Thoracic aorta (tissue), 2 donors: ENCODE measurements at places on chromosomes 3 and 15.

- no peak for DNase-seq
Measured at GRCh38 chr3:139629033-139629432, 48.7 kb downstream of the NMNAT3 start.

DNA sequence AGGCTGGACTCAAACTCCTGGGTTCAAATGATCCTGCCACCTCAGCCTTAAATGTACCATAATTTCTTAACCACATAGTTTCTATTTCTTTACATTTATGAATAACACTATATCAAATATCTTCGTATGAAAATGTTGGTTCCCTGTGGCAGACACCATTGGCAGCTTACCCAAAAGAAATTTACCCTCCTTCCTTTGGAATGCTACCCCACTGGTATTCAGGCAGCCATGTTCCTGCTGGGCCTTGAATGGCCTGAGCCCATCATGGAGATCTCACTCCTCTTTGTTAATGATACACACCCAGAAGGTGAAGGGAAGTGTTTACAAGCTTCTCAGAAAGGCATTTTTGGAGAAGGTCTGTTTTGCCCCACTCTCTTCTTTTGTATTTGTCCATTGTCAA, 94.3 kb upstream of the RNF7 start:
- DNase-seq = no peak

DNA sequence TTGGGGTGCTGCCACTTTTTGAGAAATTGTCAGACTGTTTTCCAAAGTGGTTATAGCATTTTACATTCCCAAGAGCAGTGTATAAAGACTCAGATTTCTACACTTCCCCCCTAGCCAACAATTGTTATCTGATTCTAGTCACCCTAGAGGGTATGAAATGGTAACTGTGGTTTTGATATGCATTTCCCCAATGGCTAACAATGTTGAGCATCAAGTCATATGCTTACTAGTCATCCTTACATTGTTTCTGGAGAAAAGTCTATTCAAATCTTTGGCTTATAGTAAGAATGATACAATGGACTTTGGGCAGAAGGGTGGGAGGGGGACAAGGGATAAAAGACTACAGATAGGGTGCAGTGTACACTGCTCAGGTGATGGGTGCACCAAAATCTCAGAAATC, 73.3 kb downstream of the CSNK1G1 start:
- no peak for DNase-seq

DNA sequence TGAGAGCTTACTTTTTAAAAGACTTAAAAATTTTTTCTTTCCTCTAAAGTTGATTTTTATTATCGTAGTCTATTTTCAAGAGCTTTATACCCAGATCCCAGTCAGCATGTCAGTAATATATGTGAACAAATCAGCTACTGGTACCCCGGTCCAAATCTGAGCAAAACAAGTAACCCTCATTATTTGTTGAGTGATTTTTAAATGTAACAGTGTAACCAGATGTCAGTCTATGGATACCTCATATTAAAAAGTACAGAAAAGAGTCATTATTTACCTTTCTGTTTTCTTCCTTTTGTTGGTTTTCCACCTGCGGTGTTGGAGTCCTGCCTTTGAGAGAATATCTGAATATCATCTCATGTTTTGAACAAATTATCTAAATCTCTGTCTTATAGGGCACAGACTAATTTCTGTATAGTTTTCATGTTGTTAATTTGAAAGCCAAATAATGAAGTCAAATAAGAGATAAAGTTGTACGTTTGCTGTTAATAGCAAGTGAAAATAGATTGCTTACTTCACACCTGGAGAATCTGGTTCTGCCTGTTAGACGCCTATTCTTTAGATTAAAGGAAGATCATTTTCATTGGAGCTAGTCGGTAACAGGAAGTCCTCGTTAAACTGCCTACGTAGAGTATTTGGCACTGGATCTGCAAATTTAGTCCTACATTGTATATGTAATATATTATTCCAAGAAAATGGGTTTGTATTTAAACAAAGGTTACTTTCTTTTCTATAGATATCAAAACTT, at the start of gene STX19:
TSS of gene STX19 (minus strand) at position 505 of the 745 bp plus-strand sequence. CDS start 13,328 bp downstream, outside the sequence.
- no peak for DNase-seq

DNA sequence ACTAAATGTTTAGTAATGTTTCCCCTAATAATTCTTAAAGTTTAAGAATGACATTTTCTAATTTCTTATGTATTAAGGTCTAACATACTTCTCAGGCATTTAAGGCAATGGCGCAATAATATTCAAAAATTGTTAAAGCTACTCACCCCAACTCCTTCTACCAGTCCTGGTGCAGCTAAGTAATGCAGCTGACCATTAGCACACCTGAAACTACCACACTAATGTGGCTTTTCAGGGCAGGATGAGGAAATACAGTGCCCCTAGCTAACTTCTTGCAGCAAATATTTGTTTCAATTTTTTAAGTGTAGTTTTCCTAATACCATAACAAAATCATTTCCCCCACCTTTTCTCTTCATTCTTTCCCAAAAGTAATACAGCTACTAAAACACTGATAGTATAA, 827.7 kb downstream of the FHIT start:
- no peak for DNase-seq

GRCh38 chr3:157906627-157907026, 199.6 kb downstream of the SHOX2 start:
- no peak for DNase-seq

DNA sequence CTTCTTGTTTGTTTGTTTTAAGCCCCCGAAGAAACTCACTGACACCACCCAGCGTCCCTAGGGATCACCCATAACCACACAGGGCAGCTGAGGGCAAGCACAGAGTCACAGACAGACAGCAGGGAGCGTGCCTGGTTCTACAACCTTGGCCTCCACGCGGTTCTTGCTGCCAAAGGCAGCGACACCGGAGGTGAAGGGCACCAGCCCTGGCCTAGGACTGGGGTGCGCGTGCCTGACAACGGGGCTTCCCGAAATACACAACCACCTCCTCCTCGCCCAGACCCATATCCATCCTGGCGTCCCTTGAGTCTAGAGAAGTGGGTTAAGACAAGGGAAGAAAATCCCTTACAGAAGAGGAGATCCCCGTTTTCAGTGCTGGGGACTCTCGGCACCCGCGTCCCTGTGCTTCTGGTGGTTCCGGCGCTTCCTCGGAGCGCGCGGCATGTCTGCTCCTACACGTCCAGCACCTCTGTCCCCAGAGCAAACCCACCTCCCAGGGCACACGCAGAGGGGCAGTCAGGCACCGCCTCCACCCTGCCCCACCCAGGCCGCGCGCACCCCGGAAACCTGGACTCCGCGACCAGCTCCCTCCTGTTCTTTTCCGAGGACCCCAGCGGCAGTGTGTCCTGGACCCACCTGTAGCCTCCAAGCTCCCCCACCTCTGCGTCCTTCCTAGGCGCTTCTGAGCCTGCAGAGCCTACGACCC, 911 bp downstream of the RFTN1 start:
- DNase-seq = no peak

GRCh38 chr3:85572426-85572825, 613.6 kb downstream of the CADM2 start:
- DNase-seq = no peak

DNA sequence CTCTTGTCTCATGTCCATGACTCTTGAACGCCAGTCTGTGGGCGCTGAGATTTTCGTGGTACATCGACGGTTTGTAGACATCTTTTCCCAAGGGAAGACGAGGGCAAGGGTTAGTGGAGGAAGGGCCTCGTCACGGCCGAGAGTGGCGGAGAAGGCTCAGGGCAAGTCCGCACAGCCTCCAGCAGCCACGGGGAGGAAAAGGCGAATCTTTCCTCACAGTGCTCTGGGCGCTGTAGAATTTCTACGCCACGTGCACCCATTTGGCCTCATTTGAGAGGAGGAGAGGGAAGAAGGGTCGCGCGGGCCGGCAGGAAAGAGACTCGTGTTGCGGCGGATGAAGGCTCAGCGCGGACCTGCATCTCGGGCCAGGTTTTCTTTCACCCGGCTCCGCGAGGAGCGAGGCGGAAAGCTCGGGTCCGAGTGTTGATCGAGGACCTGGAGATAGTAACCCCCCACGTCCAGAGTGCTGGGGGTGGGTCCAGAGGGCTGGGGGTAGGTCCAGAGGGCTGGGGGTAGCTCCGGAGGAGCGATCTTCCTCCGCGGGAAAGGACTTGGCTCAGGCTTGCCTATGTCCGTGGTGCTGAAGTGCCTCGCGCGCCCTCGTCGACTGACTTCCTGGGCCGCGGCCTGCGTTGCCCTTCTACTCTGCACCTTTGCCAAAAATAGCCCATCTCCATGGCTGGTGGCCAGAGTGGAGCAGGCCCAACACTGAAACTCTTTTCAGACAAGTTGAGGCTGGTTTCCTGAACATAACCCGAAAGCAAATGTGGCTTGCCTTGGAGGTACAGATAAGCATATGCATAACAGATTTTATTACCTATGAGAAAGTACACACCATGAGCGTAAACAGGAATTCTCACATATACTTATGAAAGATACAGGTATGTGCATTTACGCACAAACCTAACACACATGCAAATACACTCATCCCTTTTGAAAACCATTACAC, 1.1 kb downstream of the SLC35G2 start:
- peak; percentile 2 for DNase-seq

DNA sequence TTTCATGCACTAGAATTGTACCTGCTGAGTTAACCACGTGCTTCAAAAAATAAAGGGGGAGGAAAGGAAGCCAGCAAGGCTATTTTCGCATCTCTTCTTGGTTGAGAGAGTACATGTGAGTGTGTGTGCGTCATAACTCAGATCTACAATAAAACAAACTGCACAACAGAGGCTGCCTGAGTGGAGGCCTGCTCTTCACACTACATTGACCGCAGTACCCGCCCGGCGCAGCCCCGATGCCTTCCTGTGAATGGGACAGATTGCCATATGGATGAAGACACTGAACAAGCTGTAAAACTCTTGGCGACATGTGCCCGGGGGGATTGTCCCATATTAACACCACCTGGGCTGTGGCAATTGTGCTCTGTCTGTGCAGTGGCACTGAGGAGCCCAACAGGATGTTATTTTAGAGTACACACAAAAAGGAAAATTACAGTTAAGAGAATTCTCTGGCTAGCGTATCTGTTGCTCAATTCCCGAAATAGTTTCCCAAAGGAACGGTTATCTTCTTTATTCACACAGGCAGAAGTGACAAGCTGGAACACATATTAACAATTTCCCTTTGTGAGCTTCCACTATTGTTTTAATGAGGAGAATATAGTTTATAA, 551.5 kb downstream of the FOXP1 start:
- DNase-seq = no peak

DNA sequence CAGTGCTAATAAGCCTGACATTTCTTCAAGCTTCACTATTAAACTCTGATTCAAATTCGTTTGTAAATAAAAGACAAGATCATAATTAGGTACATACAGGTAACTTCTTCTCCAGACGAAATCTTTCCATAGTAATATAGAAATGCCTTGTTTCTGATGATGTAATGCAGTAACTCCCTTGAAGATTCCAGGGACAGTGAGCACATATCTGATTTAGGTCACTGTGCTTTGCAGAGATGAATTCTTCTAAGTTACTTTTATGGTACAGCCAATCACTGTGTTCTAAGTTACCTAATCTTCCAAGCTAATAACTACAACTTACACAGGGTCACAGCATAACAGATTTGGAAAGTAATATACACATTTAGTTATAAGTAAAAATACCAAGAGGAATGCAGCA, 27.6 kb downstream of the SLC4A7 start:
- DNase-seq = no peak

- no peak for DNase-seq
Measured at GRCh38 chr3:107240183-107241091, 136.8 kb upstream of the CCDC54 start.

DNA sequence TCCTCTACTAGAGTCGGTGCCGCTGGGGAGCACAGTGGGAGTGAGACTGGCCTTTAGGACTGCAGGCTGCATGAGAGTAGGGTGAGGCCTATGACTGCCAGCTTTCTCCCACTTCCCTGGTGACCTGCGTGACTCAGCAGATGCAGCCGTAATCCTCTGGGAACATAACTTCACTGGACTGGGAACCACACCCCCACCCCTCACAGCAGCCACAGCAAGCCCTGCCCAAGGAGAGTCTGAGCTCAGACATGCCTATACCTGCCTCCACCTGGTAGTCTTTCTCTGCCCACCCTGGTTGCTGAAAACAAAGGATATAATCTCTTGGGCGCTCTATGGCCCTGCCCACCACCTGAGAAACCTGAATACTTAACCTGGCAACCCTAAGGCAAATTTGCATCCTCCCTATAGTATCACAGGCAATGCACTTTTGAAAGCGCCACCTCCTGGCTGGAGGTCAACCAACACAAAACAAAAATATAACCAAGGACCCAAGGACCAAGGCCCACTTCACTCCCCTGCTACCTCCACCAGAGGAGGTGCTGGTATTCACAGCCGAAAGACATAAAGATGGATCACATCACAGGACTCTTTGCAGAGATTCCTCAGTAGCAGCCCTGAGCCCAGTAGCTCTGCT, 308.9 kb downstream of the CTNNB1 start:
- no peak for DNase-seq

GRCh38 chr3:142215106-142215505, 10.3 kb downstream of the GK5 start:
- DNase-seq = no peak

DNA sequence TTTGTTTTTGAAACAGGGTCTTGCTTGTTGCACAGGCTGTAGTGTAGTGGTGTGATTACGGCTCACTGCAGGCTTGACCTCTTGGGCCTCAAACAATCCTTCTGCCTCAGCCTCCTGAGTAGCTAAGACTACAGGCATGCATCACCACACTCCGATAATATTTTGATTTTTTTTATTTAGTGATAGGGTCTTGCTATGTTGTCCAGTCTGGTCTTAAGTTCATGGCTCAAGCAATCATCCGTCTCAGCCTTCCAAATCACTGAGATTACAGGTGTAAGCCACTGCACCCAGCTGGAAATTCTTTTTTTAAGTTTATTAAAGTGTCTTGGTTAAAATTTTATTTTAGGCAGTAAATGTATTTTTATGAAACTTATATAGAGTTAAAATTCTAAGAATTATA, 32.2 kb upstream of the RAP2B start:
- DNase-seq = no peak

DNA sequence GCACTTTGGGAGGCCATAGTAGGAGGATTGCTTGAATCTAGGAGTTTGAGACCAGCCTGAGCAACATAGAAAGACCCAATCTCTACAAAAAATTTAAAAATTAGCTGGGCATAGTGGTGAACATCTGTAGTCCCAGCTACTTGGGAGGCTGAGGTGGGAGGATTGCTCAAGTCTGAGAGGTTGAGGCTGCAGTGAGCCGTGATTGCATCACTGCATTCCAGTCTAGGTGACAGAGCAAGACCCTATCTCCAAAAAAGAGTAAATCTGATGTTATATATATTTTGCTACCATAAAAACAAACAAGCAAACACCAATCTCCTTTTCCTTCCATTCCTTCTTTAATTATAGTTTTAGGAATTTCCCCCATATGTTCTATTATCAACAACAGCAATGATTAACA, 74.2 kb upstream of the RNU6-1 start:
- DNase-seq = no peak

GRCh38 chr15:73941449-73941848, 15.2 kb downstream of the LOXL1 start:
- no peak for DNase-seq

GRCh38 chr3:79473993-79474392, 293.8 kb downstream of the ROBO1 start:
- DNase-seq = no peak
